Placental pericyte (primary cell): ENCODE measurements at places on chromosomes 3 and 15. TPM values are rescaled to one million over a fixed set of nuclear protein-coding genes. Genes with fewer than 3 reads are reported as not detected.

Gene FBXW12
- total RNA-seq, result not detected in 2 replicates

Gene UBA3
- total RNA-seq, result 40.3 and 69.6 TPM in 2 replicates

Gene NR2E3
- total RNA-seq, result 0.57 TPM in 1 of 2 replicates, not detected in the other

Gene ECE2
- total RNA-seq, result not detected in 2 replicates

Gene TIMP4
- total RNA-seq, result 0.66 and 2.0 TPM in 2 replicates

Gene SLC22A13
- total RNA-seq, result 0.43 and 0.44 TPM in 2 replicates

Gene ILDR1
- total RNA-seq, result not detected in 2 replicates

Gene GHRL
- 0.72 TPM in 1 of 2 replicates, not detected in the other for total RNA-seq

Gene CPLX3
- total RNA-seq, result not detected in 2 replicates

Gene GP5
- total RNA-seq, result under 0.01 and 0.14 TPM in 2 replicates

Gene KLHL40
- not detected in 2 replicates for total RNA-seq

Gene C3orf85
- not detected in 2 replicates for total RNA-seq

Gene SYNPR
- total RNA-seq, result not detected in 2 replicates

Gene ALG3
- 51.4 and 53.7 TPM in 2 replicates for total RNA-seq

Gene CHRNA7
- total RNA-seq, result under 0.01 and 0.22 TPM in 2 replicates

Gene CPEB1
- total RNA-seq, result 3.3 and 5.9 TPM in 2 replicates

Gene DUOX1
- under 0.01 TPM in 1 of 2 replicates, not detected in the other for total RNA-seq

Gene CX3CR1
- not detected in 2 replicates for total RNA-seq

Gene MRPL3
- 114 and 128 TPM in 2 replicates for total RNA-seq

Gene PXYLP1
- total RNA-seq, result 3.3 and 4.6 TPM in 2 replicates

Gene KNG1
- not detected in 2 replicates for total RNA-seq

Gene MKRN3
- 3.9 and 5.2 TPM in 2 replicates for total RNA-seq

Gene CEP19
- 1.6 and 2.2 TPM in 2 replicates for total RNA-seq

Gene PLOD2
- 211 and 312 TPM in 2 replicates for total RNA-seq

Gene RUBCN
- 23.4 and 26.1 TPM in 2 replicates for total RNA-seq

Gene ANKUB1
- not detected in 2 replicates for total RNA-seq

Gene SH2D7
- not detected in 2 replicates for total RNA-seq

Gene FETUB
- total RNA-seq, result not detected in 2 replicates

Gene PLCH1
- 0.44 and 4.6 TPM in 2 replicates for total RNA-seq

Gene SLC9C1
- not detected in 2 replicates for total RNA-seq

Gene PLEKHO2
- 35.7 and 39.7 TPM in 2 replicates for total RNA-seq

Gene SNX22
- under 0.01 and 0.14 TPM in 2 replicates for total RNA-seq

Gene TRPC1
- 12.5 and 27.2 TPM in 2 replicates for total RNA-seq

Gene ARHGAP31
- total RNA-seq, result 6.8 and 19.5 TPM in 2 replicates

Gene TM4SF1
- total RNA-seq, result 44.9 and 282 TPM in 2 replicates
